ENCODE measurements at places on chromosomes 3 and 15. TPM values are rescaled to one million over a fixed set of nuclear protein-coding genes. Genes with fewer than 3 reads are reported as not detected.

The PPARG gene
- 0.62 TPM for total RNA-seq

- H3K36me3 ChIP-seq = no peaks in the 10 kb centered on the region
- peaks cover 7% of the 10 kb centered on the region for H3K4me1 ChIP-seq
- H3K27me3 ChIP-seq = no peaks in the 10 kb centered on the region
- no peak for DNase-seq
- H3K27ac ChIP-seq = no peak overlapping the region
These were observed 18.7 kb upstream of the SPG11 start for GRCh38 chr15:44682211-44682610.

GRCh38 chr3:101847328-101847727 lies 2.0 kb upstream of the NFKBIZ start:
- no peak overlapping the region for H3K27ac ChIP-seq
- no peaks in the 10 kb centered on the region for H3K27me3 ChIP-seq
- peaks cover 18% of the 10 kb centered on the region for H3K4me1 ChIP-seq
- H3K4me3 ChIP-seq = no peak overlapping the region
- no peak for DNase-seq
- H3K36me3 ChIP-seq = peaks cover 4% of the 10 kb centered on the region

The KBTBD13 gene
- not detected for total RNA-seq

The PLA2G4B gene
- total RNA-seq = 12.0 TPM

DNA sequence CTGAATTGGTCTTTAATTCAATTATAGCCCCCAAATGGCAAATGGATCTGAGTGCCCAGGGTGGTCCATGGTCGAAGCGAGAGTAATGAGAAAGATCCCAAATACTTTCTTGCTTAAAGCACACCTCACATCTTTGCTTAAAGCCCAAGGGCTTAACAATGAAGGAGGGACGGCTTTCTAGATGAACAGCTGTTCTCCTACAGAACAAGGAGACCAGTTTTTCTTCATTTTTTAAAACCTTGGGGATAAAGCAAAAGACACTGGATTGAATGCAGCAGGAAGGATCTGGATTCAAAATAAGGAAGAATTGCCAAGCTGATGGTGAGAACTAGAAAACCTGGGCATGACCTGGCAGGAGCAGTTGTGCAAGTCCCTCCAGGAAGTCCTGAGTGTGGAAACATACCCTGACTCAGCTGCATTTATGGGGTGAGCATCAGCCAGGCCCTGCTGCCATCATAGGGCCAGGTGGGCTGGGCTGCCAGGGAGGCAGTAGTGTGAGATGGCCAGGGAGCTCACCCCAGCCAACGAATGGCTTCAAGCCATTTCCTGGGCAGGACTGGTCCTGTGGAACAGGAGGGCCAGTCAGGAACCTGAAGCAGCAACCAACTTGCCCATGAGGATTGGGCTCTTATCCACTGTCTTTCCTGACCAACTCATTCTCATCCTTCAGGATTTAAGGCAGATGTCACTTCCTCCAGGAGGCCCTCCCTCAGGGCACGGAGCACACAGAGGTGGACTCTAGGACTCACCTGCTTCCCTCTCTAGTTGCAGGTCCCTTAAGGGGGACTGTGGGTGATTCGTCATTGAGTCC lies 18.4 kb upstream of the RHCG start:
- DNase-seq = no peak
- no peaks in the 10 kb centered on the region for H3K4me1 ChIP-seq
- no peak overlapping the region for H3K4me3 ChIP-seq
- no peak overlapping the region for H3K27ac ChIP-seq

- H3K4me1 ChIP-seq = no peaks in the 10 kb centered on the region
- H3K27me3 ChIP-seq = peaks cover 45% of the 10 kb centered on the region
- DNase-seq = peak; percentile 3
These were observed 785 bp upstream of the MYRIP start for GRCh38 chr3:39808467-39809180.

- DNase-seq = no peak
- no peak overlapping the region for H3K4me3 ChIP-seq
- H3K4me1 ChIP-seq = peaks cover 9% of the 10 kb centered on the region
- no peaks in the 10 kb centered on the region for H3K27me3 ChIP-seq
- H3K36me3 ChIP-seq = peaks cover 25% of the 10 kb centered on the region
These were observed 3.7 kb downstream of the PBRM1 start for GRCh38 chr3:52682016-52682415.

DNA sequence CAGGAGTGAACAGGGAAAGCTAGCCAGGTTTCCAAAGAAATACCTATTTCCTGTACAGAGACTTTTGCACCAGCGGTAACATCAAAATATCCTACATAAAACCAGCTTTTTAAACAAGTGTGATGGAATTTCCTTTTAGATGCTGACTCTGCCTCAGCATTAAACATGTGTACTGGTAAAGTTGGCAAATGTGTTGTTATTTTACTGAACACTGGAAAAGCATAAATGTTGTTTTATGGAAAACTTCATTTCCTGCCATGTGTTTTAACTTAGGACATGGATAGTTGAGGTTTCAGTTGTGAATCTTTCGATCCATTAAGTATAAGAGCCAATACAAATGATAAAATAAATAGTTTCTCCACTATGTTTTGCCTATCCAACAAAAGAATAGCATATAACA lies 15.7 kb downstream of the OXNAD1 start:
- H3K27me3 ChIP-seq = no peaks in the 10 kb centered on the region
- no peaks in the 10 kb centered on the region for H3K4me1 ChIP-seq
- H3K4me3 ChIP-seq = no peak overlapping the region
- no peak overlapping the region for H3K27ac ChIP-seq

DNA sequence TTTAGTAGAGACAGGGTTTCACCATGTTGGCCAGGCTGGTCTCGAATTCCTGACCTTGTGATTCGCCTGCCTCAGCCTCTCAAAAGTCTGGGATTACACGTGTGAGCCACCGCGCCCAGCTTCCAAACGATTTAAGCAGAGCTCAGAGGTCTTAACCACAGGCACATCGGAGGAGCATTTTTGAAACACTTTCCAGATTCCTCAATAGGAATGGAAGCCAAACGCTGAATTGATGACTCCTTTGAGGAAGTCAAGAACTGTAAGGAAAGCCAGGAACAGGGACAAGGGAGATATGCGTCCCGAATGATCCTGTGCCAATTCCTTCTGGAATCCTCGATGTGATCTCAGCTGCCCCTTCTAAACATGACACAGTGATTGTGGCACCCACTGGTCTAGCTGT lies 40.0 kb downstream of the TRH start:
- no peaks in the 10 kb centered on the region for H3K4me1 ChIP-seq
- no peaks in the 10 kb centered on the region for H3K36me3 ChIP-seq
- H3K27ac ChIP-seq = no peak overlapping the region
- peaks cover 3% of the 10 kb centered on the region for H3K27me3 ChIP-seq

DNA sequence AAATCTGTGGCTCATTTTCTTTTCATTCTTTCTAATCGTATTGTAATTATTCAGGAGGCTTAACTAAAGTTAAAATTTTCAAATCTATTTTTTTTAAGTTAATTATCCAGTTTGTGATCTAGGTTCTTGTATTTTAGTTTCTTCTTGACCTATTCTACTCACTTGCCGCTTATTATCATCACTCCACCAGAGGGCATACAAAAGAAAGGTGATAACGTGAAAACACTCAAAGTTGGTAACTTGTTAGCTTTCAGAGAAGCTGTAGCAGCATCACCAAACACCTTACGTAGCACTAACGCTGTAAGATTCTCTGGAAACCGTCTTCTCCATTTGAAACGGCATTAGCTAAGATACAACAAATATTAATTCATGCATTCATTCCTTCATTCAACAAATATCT lies 4.8 kb downstream of the GNB4 start:
- H3K27me3 ChIP-seq = no peaks in the 10 kb centered on the region
- peak; percentile 62 for DNase-seq
- peaks cover 27% of the 10 kb centered on the region for H3K4me1 ChIP-seq
- no peak overlapping the region for H3K27ac ChIP-seq
- no peak overlapping the region for H3K4me3 ChIP-seq
